ENCODE measurements at places on chromosomes 6 and 20.

GRCh38 chr6:129111853-129112252 is 228.9 kb downstream of the LAMA2 start:
- DNase-seq, result no peak

GRCh38 chr6:16183187-16183664 is 54.3 kb downstream of the MYLIP start:
- no peak for DNase-seq

DNA sequence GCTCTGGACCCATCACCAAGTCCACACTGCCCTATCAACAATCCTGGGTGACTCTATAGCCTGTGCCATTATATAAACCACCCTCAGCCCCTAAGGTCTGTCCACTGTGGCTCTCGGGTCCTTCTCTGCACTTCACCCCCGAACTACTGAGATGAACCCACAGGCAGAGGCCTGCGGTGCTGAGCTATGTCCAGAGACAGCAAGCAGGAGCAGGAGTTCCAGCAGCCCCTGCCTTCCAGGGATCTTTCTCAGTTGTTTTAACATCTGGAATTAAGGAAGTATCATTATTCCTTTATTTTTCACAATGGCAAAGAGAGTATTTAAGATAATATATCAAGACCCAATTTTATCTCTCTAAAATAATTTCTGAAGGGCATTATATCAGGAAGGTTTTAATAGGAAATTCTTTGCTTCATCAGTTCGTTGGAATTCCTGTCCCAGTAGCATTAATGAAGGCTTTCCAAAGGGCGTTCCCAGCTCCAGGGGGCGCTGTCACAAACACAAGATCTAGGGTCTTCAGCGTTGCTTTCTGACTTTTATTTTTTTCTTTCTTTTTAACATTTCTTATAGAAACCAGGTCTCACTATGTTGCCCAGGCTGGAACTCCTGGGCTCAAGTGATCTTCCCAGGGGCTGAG is 27.3 kb downstream of the RRBP1 start:
- peak; percentile 45 for DNase-seq

DNA sequence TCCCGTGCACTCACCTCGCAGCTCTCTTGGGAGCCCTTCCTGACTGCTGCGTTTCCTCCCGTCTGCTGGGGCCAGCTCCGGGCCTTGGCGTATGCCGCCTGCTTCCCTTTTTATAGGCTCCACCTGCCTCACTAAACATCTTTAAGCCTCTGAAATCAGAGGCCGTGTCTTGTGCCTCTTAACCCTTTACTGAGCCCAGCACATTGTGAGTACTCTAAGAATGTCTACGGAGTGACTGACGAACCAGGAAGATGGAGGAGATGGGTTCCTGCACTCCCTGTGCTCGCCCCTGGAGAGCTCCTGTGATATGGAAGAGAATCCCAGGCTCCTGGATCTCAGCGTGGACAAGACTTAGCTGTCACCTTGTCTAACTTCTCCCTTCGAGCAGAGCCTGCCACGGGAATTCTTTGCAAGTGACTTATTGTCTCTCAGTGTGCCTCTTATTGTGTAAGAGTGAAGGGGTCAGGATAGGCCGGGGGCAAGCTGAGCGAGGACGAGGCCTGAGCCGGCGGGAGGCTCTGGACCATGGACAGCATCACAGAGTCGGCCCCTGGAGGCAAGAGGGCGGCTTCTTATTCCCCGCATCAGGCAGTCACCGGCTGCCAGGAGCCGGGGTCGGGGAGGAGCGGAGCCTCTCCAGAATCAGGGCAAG is 70.9 kb upstream of the CCDC167 start:
- DNase-seq, result no peak

- DNase-seq, result no peak
Observed at GRCh38 chr20:1885940-1886693, 9.1 kb upstream of the SIRPA start.

GRCh38 chr6:34238585-34239499 is 2.2 kb downstream of the HMGA1 start:
- no peak for DNase-seq

GRCh38 chr6:84583784-84584183 is 180.6 kb downstream of the TBX18 start:
- DNase-seq, result no peak

GRCh38 chr6:167154895-167155294 is 2.9 kb downstream of the GPR31 start:
- DNase-seq, result no peak

GRCh38 chr6:5657684-5658430 is 348.9 kb downstream of the NRN1 start:
- no peak for DNase-seq

GRCh38 chr6:139539852-139540251 is 165.4 kb upstream of the CITED2 start:
- no peak for DNase-seq

GRCh38 chr6:113879186-113880096 is 22.3 kb downstream of the MARCKS start:
- peak; percentile 4 for DNase-seq

DNA sequence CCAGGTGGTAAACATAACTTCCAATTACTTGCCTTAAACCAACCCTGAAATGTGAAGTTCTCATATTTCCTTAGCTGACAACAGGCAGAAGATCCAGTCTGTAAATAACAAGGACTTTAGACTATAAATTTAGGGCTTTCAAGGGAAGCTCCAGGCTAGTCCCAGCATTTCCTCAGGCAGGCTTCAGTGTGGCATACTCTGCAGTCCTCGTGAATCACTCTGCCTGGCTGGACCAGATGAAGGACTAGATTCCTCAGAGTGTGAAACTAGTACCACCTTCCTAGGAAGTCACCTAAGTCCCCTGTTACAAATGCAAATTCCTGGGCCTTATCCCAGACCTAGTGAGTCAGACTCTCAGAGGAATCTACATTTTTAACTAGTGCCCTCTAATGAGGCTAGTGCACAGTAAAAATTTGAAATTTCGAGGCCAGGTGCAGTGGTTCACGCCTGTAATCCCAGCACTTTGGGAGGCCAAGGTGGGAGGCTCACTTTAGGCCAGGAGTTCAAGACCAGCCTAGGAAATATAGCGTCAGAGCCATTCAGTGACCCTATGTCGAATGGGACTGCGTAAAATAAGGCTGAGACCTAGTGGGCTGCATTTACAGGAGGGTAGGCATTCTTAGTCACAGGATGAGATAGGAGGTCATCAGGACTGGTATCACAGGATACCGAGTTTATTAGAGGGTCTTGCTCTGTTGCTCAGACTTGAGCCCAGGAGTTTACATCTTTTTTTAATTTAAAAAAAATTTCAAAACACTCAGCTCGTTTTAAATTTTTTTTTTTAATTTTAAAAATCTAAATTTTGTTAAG is 279.6 kb upstream of the JARID2 start:
- DNase-seq, result no peak

- no peak for DNase-seq
Observed at GRCh38 chr20:23331450-23332350, 18.9 kb upstream of the NXT1 start.

- DNase-seq, result no peak
Observed at GRCh38 chr6:56853541-56853940, 101.4 kb upstream of the BEND6 start.

DNA sequence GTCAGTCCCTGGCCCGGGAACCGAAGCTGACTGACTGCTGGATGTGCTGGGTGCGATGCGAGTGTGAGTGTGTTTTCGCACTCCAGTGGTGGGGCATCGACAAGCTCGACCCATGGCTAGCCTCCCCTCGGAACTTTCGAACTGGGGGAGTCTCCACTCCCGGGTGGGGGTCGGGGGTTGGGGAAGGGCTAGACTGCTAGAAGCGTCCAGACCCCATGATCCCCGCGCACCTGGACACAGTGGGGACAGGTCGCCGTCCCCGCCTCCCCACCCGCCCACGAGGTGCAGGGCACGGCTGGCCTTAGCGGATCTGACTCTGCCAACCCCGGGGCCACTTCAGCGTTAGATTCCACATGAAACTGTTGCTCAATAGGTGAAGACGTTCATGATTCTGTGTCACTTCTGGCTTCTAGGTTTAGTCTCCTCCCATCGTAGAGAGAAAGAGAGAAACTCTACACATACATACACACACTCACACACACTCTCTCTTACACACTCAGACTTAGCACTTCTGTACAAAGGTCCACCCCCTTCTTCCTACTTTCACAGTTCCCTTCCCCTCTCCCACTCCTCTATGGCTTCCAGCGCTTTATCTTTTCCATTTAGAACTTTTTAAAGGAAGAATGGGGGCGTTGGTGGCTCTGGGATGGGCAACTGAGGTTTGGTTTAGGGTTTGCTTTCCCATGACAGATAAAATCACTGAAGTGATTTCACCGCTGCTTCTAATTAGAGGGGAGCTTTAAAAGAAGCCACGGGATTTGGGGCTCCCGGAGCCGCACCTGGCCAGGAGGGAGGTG is 5.1 kb upstream of the TFAP2A start:
- no peak for DNase-seq

DNA sequence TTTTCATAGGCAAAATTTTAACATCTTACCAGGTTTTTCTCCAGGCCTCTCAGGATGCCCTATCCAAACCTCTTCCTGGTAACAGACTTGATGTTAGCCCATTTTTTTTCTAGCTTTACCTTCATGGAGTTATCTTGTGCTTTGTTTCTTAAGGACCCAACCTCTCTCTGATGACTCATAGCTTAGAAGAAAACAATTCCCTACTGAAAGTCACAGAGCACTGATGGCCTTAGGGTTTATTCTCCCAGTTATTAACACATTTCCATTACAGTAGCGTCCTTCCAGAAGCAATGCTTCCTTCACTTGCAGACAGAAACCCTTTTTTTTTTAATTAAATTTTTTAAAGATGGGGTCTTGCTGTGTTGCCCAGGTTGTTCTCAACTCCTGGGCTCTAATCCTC is 79.4 kb downstream of the IYD start:
- DNase-seq, result no peak

All from CD4-positive, alpha-beta T cell treated with Interleukin-17A for 4 hours (primary cell).